ENCODE measurements at places on chromosomes 4 and X.

DNA sequence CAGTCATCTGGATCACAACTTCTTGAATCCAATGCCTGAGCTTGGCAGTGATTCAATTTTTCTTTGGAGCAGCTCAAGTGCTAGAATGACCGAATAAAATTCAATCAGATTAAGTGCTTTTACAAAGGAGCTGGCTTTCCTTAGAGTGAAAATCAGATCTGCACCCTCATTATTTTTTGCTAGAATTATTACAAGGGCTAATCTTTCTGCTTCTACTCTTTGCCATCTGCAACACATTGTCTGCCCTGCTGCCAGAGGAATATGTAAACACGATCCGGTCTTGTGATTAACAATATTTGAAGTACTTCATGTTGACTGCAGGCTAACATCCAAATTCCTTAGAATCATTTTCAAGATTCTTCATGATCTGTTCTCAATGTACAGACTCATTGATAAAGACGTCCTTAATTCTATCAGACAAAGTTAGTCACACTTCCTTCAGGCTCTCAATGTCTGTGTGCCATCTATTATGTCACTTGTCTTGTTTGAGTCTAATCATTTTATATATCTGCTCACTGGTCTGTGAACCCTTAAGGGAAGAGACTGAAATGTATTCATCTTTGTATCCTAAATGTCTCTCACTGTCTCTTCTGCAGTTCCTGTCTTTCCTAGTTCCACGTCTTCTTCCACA, 531.2 kb downstream of the GALNTL6 start:
- peak; percentile 71 for DNase-seq

- no peak for DNase-seq
Measured at GRCh38 chrX:63363788-63364187, 12.7 kb upstream of the SPIN4 start.

DNA sequence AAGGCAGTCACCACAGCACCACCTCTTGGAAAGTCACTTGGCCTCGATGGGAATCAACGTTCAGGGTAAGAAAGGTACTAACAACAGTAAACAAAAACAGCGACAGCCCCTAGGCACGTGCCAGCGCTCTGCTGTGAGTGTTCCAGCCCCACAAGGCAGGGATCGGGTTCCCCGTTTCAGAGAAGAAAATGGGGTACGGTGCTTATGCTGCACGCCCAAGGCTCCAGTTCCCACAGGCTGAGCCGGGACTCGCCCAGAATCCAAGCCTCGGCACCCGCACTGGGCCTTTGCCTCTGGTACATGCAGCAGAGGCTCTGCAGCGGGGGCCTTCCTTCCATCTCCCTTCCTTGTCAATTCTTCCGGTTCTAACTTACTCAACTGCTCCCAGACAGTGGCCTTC, 37.3 kb downstream of the WDR1 start:
- DNase-seq = no peak

DNA sequence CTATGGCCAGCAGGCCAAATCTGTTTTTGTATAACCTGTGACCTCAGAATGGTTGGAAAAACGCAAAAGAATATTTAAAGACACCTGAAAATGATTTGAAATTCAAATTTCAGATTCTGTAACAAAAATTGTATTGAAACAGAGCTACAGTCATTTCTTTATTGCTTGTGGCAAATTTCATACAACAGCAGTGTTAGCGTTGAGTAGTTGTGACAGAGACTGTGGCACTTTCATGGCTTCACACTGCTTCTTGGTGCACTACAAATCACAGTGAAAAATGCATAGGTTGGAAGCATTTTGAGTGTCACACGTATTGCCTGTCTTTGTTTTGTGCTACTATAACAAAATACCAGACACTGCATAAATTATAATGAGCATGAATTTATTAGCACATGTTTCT, 12.2 kb upstream of the PARM1 start:
- no peak for DNase-seq

DNA sequence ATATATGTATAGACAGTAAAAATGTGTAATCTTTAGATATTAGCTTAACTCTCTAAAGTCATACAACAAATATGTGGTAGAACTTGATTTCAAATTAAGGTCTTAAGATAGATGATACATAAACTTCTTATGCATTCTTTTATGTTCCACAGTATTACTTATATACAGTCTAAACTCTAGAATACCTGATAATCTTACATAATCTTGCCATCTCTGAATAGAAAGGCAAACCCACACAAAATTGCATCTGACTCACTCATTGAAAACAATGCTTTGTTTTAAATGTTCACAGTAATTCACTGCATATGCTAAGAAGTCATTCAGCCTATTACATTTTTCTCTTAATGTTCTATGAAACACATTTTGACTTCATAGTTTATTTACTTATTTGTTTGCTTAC, 10.1 kb downstream of the SULT1B1 start:
- no peak for DNase-seq

GRCh38 chrX:77447653-77448569, 722 bp downstream of the FGF16 start:
- no peak for DNase-seq

- DNase-seq = no peak
Measured at GRCh38 chr4:5991405-5991804, 26.8 kb downstream of the C4orf50 start.

- DNase-seq = peak; percentile 86
Measured at GRCh38 chrX:56729152-56729850, at the start of gene NBDY. TSS of gene NBDY (plus strand) at chrX:56729243. CDS start at chrX:56729354, 111 bp downstream.

- no peak for DNase-seq
Measured at GRCh38 chrX:38929966-38930421, 128.7 kb downstream of the MID1IP1 start.

DNA sequence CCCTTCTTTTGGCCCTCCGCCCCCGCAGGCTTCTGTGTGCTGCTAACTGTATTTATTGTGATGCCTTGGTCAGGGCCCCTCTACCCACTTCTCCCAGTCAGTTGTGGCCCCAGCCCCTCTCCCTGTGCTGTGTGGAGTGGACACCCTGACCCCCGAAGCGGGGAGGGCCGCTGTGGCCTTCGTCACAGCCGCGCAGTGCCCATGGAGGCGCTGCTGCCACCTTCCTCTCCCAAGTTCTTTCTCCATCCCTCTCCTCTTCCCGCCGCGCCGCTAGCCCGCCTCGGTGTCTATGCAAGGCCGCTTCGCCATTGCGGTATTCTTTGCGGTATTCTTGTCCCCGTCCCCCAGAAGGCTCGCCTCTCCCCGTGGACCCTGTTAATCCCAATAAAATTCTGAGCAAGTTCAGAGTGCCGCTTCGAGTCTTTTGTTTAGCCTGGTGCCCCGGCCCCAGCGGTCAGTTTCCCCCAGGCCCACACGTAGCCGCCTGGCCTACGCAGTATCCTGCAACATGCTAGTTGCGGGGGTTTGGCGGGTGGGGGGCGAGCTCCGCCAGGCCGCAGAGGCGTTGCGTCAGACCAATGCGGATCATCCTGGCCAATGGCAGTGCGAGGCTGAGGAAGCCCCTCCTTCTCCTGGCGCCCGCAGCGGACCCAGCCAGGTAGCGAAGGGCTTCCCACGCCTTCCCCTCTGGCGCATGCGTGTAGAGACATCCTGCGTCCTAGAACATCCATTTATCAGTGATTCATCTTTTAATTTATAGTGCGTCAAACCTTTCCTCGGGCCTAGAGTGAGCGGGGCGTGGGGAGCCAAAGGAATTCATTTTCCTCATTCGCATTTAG, 5.6 kb upstream of the KANTR start:
- peak; percentile 87 for DNase-seq

DNA sequence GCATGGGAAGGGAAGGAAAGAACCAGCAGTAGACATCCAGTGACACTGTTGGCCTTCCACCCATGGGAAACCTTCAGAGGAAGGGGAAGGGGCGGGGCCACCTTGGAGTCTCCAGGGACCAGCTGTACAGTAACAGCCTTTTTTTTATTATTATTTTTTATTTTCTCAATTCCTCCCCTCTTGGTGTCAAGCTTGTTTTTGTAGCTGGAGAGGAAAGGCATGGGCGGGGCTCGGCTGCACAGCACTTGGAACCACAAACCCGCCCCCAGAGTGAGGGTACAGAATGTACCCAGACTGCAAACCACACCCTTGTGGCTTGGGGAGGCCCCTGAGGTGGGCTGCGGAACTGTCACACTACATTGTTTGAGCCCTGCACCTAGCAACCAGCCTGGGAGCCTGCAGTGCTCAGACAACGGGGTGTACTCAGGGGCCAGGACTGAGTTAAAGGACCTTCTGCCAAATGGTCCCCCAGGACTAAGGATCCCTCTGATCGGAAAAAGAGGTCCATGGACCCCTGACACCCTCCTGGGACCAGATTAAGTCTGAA, 45.7 kb downstream of the PRPS1 start:
- no peak for DNase-seq

- DNase-seq = peak; percentile 70
Measured at GRCh38 chrX:40097141-40097503, 636 bp downstream of the BCOR start.

GRCh38 chr4:19327364-19327763, 924.3 kb upstream of the SLIT2 start:
- no peak for DNase-seq

- DNase-seq = no peak
Measured at GRCh38 chr4:81550388-81550859, 78.7 kb upstream of the RASGEF1B start.

- DNase-seq = no peak
Measured at GRCh38 chrX:48909703-48910294, 1.6 kb downstream of the SLC35A2 start.

- no peak for DNase-seq
Measured at GRCh38 chr4:10872833-10873517, 188.4 kb upstream of the CLNK start.

- no peak for DNase-seq
Measured at GRCh38 chr4:81747242-81747930, 275.7 kb upstream of the RASGEF1B start.

GRCh38 chr4:81631958-81632441, 160.3 kb upstream of the RASGEF1B start:
- peak; percentile 77 for DNase-seq

DNA sequence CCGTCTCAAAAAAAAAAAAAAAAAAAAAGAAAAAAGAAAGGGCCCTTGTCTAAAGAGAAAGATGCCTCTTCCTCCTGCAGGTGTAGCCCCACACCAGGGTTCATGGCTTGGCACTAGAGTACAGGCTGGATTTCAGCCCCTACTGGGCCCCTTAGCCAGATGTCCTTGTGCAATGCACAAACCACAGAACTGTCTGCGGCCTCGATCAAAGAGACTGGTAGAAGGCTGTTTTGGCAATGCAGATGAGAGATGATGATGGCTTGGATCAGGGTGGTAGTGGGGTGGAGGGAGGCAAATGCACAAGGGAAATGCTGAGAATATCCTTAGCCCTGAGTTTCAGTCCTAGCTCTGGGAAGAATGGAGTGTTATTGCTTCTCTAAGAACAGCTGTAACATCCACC, 26.5 kb upstream of the TSR2 start:
- DNase-seq = no peak

DNA sequence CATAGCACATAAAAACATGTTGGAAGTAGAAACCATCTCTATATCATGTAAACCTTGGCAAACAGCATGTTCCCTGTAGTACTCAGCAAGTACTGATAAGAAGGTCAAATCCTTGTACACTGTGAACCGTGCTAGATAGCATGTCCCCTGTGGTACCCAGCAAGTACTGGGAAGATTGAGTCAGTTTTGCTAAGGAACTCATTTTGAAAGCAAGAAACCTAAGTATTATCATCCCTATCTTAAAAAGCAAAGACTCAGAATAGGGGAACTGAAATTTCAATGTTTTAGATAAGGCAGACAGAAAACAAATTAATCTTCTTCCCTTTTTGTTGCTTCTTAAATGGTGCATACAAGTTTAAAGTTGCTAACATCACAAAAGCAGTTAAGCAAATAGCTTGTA, 180.2 kb downstream of the RBM46 start:
- DNase-seq = no peak

GRCh38 chr4:159977907-159978617, 875.2 kb downstream of the RAPGEF2 start:
- DNase-seq = no peak

DNA sequence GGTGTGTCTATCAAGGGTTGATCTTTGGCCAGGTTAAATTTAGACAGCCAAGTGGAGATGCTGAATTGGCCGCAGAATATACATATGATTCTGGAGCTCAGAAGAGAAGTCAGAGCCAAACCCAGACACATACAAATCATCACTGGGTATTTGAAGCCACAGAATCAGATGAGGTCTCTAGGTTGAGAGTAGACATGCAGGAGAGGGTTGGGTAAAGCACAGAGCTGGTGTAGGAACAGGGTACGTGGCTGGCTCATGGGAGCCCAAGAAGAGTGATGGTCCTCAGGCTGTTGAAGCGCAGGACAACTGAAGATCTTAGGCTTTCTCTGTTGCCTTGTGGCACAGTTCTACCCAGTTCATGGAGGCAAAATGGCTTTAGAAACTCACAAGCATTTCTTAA, 37.7 kb downstream of the ADAMTS3 start:
- no peak for DNase-seq

- no peak for DNase-seq
Measured at GRCh38 chrX:79036157-79036880, 91.1 kb downstream of the P2RY10 start.

DNA sequence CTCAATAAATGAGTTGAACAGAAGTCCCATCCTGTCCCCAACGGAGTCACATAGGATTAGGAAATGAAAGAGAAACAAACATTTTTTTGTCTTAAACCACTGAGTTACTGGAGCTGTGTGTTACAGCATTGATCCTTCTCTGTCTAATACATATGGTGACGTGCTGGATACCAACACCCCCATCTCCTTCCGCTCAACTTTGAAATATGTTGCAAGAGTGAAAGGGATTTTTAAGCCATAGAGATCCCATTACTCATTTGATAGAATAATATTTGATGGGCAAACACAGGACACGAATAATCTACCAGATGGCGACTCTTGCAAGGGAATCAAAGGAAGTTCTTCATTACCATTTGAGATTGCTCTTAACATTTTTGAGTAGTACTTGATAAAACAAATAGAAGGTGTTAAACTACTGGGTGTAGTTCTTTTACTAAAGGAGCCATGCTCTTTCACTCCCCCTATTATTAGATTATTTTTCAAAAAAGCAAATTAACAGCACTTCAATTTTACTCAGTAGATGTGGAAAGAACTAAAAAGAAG, 140.5 kb downstream of the PACRGL start:
- DNase-seq = no peak

- no peak for DNase-seq
Measured at GRCh38 chrX:68953331-68953730, 124.5 kb downstream of the EFNB1 start.

GRCh38 chrX:38166478-38167083, 54.1 kb downstream of the SRPX start:
- peak; percentile 28 for DNase-seq

- DNase-seq = no peak
Measured at GRCh38 chr4:67292045-67292444, 253.3 kb downstream of the CENPC start.

DNA sequence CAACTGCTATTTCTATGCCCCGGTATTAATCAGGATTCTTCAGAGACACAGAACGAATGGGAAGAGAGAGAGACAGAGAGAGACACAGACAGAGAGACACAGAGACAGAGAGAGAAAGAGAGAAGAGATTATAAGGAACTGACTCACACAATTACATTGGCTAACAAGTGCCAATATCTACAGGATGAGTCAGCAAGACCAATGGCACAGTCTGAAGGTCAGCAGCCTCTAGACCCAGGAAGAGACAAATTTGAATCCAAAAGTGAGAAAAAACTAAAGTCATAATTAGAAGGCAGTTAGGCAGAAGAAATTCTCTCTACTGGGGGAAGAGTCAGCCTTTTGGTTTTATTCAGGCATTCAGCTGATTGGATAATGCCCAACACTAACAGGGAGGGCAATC, 187.3 kb downstream of the MAB21L2 start:
- DNase-seq = no peak
